ENCODE measurements at places on chromosomes 1 and 21. TPM values are rescaled to one million over a fixed set of nuclear protein-coding genes. Genes with fewer than 3 reads are reported as not detected.

LEFTY2 gene
- not detected for total RNA-seq

OLFM3 gene
- not detected for total RNA-seq

EDN2 gene
- not detected for total RNA-seq

RAB7B gene
- total RNA-seq: 6.4 TPM

PERM1 gene
- total RNA-seq: 0.43 TPM

PLA2G5 gene
- total RNA-seq: 0.92 TPM

NMNAT2 gene
- total RNA-seq: 0.28 TPM

UBL4B gene
- not detected for total RNA-seq

FALEC gene
- 0.18 TPM for total RNA-seq

ZNF695 gene
- 0.71 TPM for total RNA-seq

GREM2 gene
- total RNA-seq: 7.8 TPM

TMEM240 gene
- 3.3 TPM for total RNA-seq

HFM1 gene
- 0.43 TPM for total RNA-seq

LRRC38 gene
- total RNA-seq: 0.28 TPM

ATP1A4 gene
- not detected for total RNA-seq

EFNA4 gene
- 4.0 TPM for total RNA-seq

CRP gene
- total RNA-seq: not detected

PSEN2 gene
- 20.1 TPM for total RNA-seq

LEPR gene
- total RNA-seq: 16.1 TPM

ESPN gene
- not detected for total RNA-seq

TEX38 gene
- not detected for total RNA-seq

HSD11B1 gene
- total RNA-seq: 137 TPM

MTARC2 gene
- total RNA-seq: 4.6 TPM

SLC22A15 gene
- 6.8 TPM for total RNA-seq

AMIGO1 gene
- total RNA-seq: 1.6 TPM

ABCA4 gene
- 0.65 TPM for total RNA-seq

SCYL3 gene
- total RNA-seq: 8.2 TPM

C8A gene
- total RNA-seq: not detected

VWA1 gene
- 2.8 TPM for total RNA-seq

KRTAP7-1 gene
- not detected for total RNA-seq

MYCBP gene
- 4.2 TPM for total RNA-seq

TMEM50A gene
- 109 TPM for total RNA-seq

LAPTM5 gene
- 0.09 TPM for total RNA-seq

PALMD gene
- total RNA-seq: 0.85 TPM

UCK2 gene
- 52.1 TPM for total RNA-seq

MCOLN3 gene
- total RNA-seq: 0.28 TPM

AQP10 gene
- total RNA-seq: not detected

OR2T2 gene
- total RNA-seq: not detected

TEKT2 gene
- 0.09 TPM for total RNA-seq

ZNF436 gene
- 17.2 TPM for total RNA-seq

IFNAR2 gene
- total RNA-seq: 3.4 TPM

LCE3D gene
- not detected for total RNA-seq

PGBD2 gene
- total RNA-seq: 3.4 TPM

RYR2 gene
- total RNA-seq: under 0.01 TPM

AXDND1 gene
- total RNA-seq: 0.28 TPM

CD53 gene
- total RNA-seq: not detected

FCGR3A gene
- not detected for total RNA-seq

TMEM52 gene
- not detected for total RNA-seq

FCER1G gene
- total RNA-seq: not detected

FCER1A gene
- not detected for total RNA-seq

KIAA1614 gene
- 7.0 TPM for total RNA-seq

TDRD5 gene
- total RNA-seq: not detected

Measured in smooth muscle cell of bladder (primary cell).